Activated CD4-positive, alpha-beta T cell treated with anti-CD3 and anti-CD28 coated beads, Interleukin-2, amount 10 ng/mL, durations not matched to agents 24 days and 14 days (primary cell): ENCODE measurements at places on chromosomes 7 and 10. TPM values are rescaled to one million over a fixed set of nuclear protein-coding genes. Genes with fewer than 3 reads are reported as not detected.

DNA sequence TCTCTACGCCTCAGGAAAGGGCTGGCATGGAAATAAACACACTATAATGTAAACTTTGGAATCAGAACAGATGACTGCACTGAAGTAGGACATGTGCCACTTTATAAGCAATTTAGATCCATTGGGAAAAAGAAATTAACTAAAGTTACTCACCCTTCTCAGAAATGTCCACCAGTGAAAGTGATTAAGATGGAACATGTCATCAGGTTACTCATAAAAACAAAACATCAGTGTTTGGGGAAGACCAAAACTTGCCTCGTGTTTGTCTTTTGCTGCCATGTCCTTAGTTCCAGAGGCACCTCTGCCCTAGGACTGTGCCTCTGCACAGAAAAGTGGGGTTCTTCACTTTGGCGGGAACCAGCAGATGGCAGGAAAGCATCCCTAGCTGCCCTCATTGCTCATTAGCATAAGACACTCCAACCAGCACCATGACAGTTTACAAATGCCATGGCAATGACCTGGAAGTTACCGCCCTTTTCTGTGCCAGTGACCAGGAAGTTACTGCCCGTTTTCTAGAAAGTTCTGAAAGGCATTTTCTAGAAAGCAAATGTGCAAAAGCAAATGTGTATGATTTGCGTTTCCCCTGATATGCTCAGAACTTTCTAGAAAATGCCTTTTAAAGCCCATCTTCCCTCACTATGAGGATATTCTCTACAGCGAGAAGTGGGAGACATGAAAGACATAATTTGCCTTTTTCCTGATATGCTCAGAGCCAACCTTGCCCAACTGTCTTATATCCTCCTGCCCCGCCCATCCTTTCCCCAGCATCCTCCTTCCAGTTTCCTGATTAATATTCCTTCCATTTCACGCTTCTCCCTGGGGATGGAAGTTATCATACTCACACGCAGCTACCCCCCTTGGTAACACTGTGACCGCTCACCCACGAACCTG, 258.2 kb downstream of the USP6NL start:
- peaks cover 2% of the 10 kb centered on the region for H3K27me3 ChIP-seq
- DNase-seq: no peak
- H3K4me1 ChIP-seq: no peaks in the 10 kb centered on the region
- no peaks in the 10 kb centered on the region for H3K36me3 ChIP-seq
- H3K27ac ChIP-seq: no peak overlapping the region

DNA sequence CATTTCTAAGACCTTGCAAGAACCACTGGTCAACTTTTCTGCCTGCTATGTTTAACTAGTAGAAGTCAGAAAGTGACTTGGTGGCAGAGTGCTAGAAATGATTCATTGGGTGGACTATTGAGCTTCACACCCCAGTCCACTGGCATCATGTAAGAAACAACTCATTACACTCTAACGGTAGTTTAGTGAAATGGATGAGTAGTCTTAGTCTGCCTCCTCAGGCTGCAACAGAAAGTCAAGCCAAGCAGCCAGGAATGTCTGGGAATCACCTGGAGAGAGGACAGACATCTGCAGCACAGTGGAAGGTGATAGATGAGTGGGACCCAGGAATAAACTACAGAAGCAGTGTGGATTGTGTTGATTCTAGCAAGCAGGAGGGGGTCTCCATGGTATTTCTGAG, 125.4 kb downstream of the AUTS2 start:
- H3K27ac ChIP-seq: no peak overlapping the region
- no peak for DNase-seq
- no peaks in the 10 kb centered on the region for H3K27me3 ChIP-seq
- H3K4me1 ChIP-seq: no peaks in the 10 kb centered on the region

DNA sequence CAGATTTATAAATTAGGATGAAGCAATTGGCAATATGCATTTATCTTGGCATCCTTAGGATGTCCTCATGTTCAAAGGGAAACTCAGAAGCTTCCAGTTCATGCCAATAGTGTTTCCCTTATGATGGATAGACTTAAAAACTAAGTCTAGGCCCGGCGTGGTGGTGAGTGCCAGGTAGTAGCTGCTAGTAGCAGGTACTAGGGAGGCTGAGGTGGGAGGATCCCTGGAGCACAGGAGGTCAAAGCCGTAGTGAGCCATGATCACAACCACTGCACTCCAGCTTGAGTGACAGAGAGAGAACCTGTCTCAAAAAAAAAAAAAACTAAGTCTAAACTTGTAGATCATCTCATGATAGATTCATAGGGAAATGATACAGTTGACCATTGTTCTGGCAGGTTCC, 115.0 kb downstream of the DOCK1 start:
- no peaks in the 10 kb centered on the region for H3K4me1 ChIP-seq
- no peaks in the 10 kb centered on the region for H3K27me3 ChIP-seq
- H3K27ac ChIP-seq: no peak overlapping the region
- H3K36me3 ChIP-seq: no peaks in the 10 kb centered on the region
- H3K4me3 ChIP-seq: no peak overlapping the region

DNA sequence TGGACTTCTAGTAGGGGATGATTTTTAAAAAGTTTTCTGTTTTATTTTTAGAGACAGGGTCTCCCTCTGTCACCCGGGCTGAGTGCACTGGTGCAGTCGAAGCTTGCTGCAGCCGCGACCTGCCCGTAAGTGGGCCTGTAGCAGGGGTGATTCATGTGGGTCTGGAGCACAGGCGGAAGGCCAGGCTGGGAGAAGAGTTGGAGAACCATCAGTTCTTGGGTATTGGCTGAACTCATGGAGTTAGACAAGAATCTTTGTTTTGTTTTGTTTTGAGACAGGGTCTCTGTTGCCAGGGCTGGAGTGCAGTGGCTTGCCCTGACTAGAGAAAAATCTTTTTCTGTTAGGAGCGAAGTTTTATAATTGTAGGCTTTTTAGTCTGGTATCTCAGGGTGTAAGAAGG, 5.7 kb downstream of the SRRT start:
- H3K27ac ChIP-seq: no peak overlapping the region
- peaks cover 80% of the 10 kb centered on the region for H3K36me3 ChIP-seq
- H3K4me3 ChIP-seq: no peak overlapping the region
- peaks cover 39% of the 10 kb centered on the region for H3K4me1 ChIP-seq
- DNase-seq: no peak

DNA sequence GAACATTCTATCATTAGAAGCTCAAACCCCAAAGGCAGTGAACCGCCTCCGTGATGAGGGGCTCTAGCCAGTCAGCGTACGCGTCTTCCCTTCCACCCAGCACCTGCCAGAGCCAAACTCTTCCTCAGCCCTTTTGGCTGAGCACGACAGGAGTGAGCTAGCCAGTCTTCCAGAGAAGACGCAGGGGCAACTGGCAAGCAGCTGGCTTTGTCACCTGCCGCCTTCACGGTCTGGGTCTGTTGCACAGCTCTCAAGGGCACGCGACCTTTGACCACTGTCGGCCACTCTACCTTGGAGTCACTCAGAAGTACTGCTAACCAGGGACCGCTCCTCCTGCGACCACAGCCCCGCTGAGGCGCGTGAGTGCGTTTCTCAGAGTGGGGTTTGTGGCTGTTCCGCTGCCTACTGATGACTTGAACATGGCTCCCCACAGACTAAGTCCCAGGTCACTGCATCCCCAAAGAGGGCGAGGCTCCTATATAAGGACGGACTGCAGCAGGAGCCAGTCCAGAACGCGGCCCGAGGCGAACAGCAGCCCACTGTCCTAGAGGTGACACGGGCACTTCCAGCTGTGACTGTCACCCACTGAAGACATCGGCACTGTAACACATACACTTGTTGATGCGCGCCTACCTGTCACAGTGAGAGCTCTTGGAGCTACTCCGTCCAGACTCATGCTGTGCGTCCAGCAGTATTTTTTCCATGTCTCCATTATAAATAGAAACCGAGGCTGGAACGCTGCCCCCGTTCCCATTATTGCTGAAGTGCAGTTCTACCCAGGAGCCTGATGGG, 8.4 kb downstream of the BNIP3 start:
- peak overlapping the region; percentile 81 for H3K4me3 ChIP-seq
- H3K4me1 ChIP-seq: peaks cover 70% of the 10 kb centered on the region
- no peak for DNase-seq
- H3K27ac ChIP-seq: peak overlapping the region; percentile 90
- no peaks in the 10 kb centered on the region for H3K27me3 ChIP-seq

- H3K4me1 ChIP-seq: peaks cover 3% of the 10 kb centered on the region
- H3K27me3 ChIP-seq: peaks cover 36% of the 10 kb centered on the region
- H3K4me3 ChIP-seq: no peak overlapping the region
- no peak for DNase-seq
These were observed 60.7 kb downstream of the TMEM209 start for GRCh38 chr7:130144312-130145171.

GRCh38 chr7:102828286-102828685, 79.5 kb downstream of the FAM185A start:
- H3K36me3 ChIP-seq: peaks cover 5% of the 10 kb centered on the region
- H3K4me1 ChIP-seq: no peaks in the 10 kb centered on the region
- no peaks in the 10 kb centered on the region for H3K27me3 ChIP-seq
- no peak overlapping the region for H3K27ac ChIP-seq

DNA sequence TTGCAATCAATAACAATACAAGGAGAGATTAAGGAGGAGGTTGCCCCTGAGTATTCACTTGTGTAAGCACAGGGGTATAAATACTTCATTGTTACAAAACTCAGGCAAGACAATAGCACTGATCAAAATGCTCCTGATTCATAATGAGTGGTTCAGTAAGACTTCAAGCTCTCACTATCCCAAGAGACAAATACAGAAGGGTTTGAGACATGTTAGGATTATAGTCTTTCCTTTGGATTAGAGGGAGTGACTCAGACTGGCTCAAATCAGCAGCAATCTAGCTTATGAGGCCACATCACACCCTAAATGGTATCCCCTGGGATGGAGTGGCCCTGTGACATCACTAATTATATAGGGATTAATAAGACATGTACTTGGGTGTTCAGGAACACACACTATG, 167.2 kb upstream of the HGF start:
- no peaks in the 10 kb centered on the region for H3K27me3 ChIP-seq
- no peaks in the 10 kb centered on the region for H3K36me3 ChIP-seq
- H3K4me3 ChIP-seq: no peak overlapping the region
- no peak for DNase-seq
- H3K27ac ChIP-seq: no peak overlapping the region

DNA sequence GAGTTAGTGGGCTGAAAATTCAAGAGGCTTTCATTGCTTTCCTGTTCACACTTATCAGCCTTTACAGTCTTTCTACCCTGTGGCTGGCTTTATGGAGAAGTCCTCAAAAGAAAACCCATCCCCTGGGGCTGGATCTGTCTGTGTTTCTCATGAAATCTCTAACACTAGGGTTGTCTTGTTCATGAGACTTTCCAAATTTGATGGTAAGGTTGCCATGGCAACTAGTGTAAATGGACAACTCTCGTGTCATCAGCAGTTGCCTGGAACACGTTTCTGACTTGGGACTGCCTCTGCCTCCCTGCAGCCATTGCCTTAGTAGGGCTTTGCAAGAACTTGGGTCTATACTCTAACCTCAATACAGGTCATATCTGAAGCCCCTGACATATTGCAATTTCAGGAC, 35.8 kb upstream of the PLPP4 start:
- no peaks in the 10 kb centered on the region for H3K36me3 ChIP-seq
- no peak overlapping the region for H3K4me3 ChIP-seq
- H3K4me1 ChIP-seq: no peaks in the 10 kb centered on the region
- DNase-seq: no peak

- peaks cover 4% of the 10 kb centered on the region for H3K4me1 ChIP-seq
- no peaks in the 10 kb centered on the region for H3K36me3 ChIP-seq
- H3K27ac ChIP-seq: no peak overlapping the region
- H3K27me3 ChIP-seq: peaks cover 14% of the 10 kb centered on the region
- no peak for DNase-seq
- no peak overlapping the region for H3K4me3 ChIP-seq
These were observed 87.2 kb upstream of the ZNF32 start for GRCh38 chr10:43735907-43736306.

DNA sequence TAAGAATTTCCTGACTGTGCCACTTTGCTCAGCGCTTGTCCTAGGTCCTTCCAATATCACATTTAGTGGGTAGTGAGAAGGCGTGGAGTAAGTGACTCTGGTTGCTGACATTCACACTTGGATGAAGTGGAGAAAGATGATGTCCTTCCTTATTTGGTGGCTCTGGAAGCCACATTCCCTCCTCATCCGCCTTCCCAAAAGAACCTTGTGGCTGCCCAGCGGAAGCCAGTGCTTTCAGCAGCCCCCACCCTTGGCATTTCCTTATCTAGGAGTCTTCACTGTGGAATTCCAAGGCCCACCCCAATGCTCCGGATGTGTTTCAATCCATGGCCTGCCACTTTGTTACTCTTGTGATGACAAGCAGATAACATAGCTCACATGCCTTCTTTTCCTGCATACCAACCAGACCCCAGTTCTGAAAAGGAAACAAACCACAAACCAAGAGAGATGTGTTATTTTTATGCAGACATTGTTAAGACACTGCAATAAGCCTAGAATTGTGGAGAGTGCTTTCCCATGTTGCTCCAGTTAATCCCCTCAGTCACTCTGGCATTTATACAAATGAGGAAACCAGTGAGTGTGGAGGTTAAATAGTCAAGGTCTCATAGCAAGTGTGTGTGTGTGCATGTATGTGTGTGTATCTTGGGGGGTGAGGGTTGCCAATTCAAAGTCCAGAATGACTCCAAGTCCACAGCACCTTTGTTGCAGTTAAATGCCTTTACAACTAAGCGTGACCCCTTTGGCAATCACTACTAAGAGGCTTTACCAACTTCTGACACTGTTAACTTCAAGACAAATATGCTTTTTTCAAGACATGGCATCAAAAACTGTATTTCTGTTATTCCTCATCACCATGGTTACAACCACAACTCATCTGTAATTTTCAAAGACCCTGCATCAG, 10.3 kb upstream of the ANKRD1 start:
- no peak overlapping the region for H3K4me3 ChIP-seq
- DNase-seq: no peak
- H3K27me3 ChIP-seq: peaks cover 36% of the 10 kb centered on the region
- peaks cover 7% of the 10 kb centered on the region for H3K4me1 ChIP-seq

GRCh38 chr10:104928734-104929133, 287.6 kb downstream of the SORCS3 start:
- no peak overlapping the region for H3K27ac ChIP-seq
- H3K4me1 ChIP-seq: no peaks in the 10 kb centered on the region
- no peak for DNase-seq

DNA sequence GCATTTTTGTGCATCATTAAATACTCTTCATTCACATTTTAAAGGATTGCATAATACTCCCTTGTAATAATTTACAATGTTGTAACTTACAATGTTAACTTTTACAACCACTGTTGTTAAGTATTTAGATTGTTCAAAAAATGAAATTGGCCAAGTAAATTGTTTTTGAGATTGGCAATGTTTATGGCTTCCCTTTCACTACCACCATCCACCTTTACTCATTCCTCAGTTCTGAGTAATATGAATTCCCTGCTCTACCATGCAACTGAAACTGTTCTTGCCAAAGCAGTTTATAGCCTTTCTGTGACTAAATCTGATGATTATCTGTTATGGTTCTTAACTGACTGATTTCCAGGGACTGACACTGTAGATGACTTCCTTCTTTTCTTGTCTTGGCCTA, 80.5 kb upstream of the TMEM106B start:
- H3K27ac ChIP-seq: no peak overlapping the region
- H3K36me3 ChIP-seq: no peaks in the 10 kb centered on the region
- no peaks in the 10 kb centered on the region for H3K27me3 ChIP-seq

The NCF1 gene
- total RNA-seq: 0.54 TPM in 1 of 2 replicates, not detected in the other

The ZNF679 gene
- not detected in 2 replicates for total RNA-seq

The UNCX gene
- total RNA-seq: not detected in 2 replicates

The SMIM30 gene
- 35.0 and 37.7 TPM in 2 replicates for total RNA-seq

The CPA4 gene
- not detected in 2 replicates for total RNA-seq

The C10orf88 gene
- total RNA-seq: 13.9 and 15.7 TPM in 2 replicates
